Placental epithelial cell (primary cell): ENCODE measurements at places on chromosomes 5 and 9. TPM values are rescaled to one million over a fixed set of nuclear protein-coding genes. Genes with fewer than 3 reads are reported as not detected.

QRFP gene
- total RNA-seq, result not detected in 2 replicates

ANXA2R gene
- 3.1 and 5.0 TPM in 2 replicates for total RNA-seq

HAND1 gene
- total RNA-seq, result 196 and 486 TPM in 2 replicates

FRMD3 gene
- total RNA-seq, result under 0.01 and 0.98 TPM in 2 replicates

PTGES gene
- total RNA-seq, result 309 and 422 TPM in 2 replicates

TLR4 gene
- total RNA-seq, result 0.39 and 0.43 TPM in 2 replicates

SPDL1 gene
- 6.3 and 14.1 TPM in 2 replicates for total RNA-seq

ENTPD8 gene
- total RNA-seq, result not detected in 2 replicates

KDM4C gene
- 31.4 and 47.1 TPM in 2 replicates for total RNA-seq

F2R gene
- 0.11 and 0.39 TPM in 2 replicates for total RNA-seq

NINJ1 gene
- 2.7 and 4.2 TPM in 2 replicates for total RNA-seq

DTWD2 gene
- total RNA-seq, result 2.7 and 5.0 TPM in 2 replicates

SLF1 gene
- total RNA-seq, result 2.6 and 5.1 TPM in 2 replicates

ENC1 gene
- 12.6 and 22.2 TPM in 2 replicates for total RNA-seq

OSMR gene
- total RNA-seq, result 10.4 and 10.6 TPM in 2 replicates

AGTPBP1 gene
- 24.9 and 33.8 TPM in 2 replicates for total RNA-seq

PAEP gene
- not detected in 2 replicates for total RNA-seq

IGFBPL1 gene
- 13.3 and 48.3 TPM in 2 replicates for total RNA-seq

PDE6A gene
- 0.11 TPM in 1 of 2 replicates, not detected in the other for total RNA-seq

SLC4A9 gene
- not detected in 2 replicates for total RNA-seq

LCN6 gene
- not detected in 2 replicates for total RNA-seq

PCDHGB1 gene
- total RNA-seq, result 0.98 and 2.0 TPM in 2 replicates

FBXL7 gene
- 6.9 and 7.9 TPM in 2 replicates for total RNA-seq

CCDC187 gene
- not detected in 2 replicates for total RNA-seq

IFNA2 gene
- not detected in 2 replicates for total RNA-seq

UNC13B gene
- total RNA-seq, result 5.1 and 8.7 TPM in 2 replicates

TEK gene
- total RNA-seq, result 2.4 and 3.9 TPM in 2 replicates

LYRM7 gene
- total RNA-seq, result 2.0 and 2.8 TPM in 2 replicates
